ENCODE measurements at places on chromosomes 5 and 9.

- no peak for DNase-seq
These were observed 289.7 kb upstream of the DAP start for GRCh38 chr5:11050596-11051304.

DNA sequence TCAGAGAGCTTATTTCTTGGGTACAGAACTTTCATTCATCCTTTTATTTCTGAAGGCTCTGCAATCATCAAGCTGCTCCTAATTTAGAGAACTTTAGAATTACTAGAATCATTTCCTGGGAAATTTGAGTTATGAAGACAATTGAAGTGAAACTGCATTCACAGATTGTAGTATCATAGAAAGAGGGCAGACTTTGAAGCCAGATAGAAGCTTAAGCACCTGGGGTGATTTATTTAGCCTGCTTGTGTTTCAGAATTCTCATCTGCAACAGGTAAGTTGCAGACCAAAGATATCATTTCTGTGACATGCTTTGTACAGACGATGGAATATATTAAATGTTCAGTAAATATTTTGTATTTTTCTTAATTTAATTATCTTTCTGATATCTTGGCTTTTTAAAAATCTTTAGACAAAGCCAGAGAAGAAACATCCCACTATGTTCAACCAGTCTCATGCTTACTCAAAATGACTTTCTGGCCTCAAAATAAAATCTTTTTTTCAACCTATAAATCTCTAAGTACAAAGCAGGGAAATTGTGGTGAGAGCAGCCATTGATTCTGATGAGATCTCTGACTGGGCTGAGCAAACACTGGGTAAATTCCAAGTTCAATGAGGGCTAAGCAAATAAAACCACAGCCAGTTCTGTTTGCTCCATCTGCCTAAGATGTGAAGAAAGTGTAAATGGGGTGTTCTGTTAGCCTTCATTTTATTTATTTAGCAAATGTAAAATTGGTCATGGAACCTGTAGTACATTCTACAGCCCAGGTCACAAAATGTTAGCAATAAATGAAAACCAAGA, 264.7 kb upstream of the CCNG1 start:
- DNase-seq, result no peak

DNA sequence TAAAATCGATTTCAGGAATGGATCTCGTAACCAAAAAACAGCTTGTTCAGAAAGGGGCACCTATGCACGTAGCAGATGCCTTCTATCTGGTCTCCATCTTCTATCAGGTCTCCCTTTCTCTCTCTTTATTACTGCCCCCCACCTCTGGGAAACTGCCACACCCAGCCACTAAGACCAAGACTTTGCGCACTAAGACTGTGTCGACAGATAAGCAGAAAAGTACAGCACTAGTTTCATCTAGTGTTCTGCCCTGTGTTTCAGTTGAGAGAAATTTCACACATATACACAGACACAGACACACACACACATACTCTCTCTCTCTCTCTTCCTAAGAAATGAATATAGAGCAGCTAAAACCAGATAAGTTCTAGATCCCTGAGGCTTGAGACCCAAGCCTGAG, 210.1 kb upstream of the MAP3K1 start:
- DNase-seq, result no peak

DNA sequence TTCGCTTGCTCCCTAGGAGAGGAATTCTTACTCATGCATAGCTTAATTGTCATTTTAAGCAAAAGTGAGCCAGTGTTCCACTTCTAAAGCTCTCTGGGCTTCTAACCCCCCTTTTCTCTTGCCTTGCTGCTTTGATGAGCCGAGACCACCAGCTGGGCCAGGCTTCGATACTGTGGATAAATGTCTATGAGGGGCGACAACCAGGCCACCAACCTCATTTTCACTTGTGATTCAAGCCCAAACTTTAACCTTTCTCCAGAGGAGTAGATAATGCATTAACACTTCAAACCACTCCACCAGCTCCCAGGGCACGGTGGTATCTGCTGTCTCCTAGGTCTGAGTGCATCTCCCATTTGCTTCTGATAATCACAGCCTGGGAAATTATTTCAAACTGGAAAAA, 205.6 kb downstream of the PSAT1 start:
- no peak for DNase-seq

DNA sequence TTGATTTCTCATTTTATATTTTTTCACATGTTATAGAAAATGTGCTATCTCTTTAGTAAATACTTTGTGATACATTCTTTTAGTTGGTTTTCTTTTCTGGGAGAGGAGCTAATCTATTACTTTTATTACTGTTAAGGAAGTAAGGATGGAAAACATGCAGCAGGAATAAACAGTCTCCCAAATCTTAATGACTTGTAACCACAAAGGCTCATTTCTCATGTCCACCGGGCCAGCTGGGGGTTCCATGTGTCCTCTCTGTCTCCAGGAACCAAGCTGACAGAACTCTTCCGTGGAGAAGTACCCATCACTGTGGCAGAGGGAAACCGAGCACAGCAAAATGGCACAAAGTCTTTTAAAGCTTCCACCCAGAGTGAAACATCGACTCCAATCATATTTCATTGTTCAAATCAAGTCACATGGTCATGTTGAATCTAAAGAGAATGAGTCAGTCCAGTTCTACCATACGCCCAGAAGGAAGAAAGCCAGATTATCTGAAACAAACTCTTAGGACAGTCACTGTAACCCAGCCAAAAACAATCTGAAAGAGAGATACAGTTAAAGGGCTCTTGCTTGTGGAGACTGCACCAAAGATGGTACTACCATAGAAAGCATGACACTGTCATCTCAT, 97.1 kb upstream of the CDH6 start:
- no peak for DNase-seq

- no peak for DNase-seq
These were observed at the start of gene CYSRT1 for GRCh38 chr9:137224830-137225694. Gene CYSRT1, plus strand, starts transcription at chr9:137225174. Its CDS starts 448 bp downstream, at chr9:137225622.

DNA sequence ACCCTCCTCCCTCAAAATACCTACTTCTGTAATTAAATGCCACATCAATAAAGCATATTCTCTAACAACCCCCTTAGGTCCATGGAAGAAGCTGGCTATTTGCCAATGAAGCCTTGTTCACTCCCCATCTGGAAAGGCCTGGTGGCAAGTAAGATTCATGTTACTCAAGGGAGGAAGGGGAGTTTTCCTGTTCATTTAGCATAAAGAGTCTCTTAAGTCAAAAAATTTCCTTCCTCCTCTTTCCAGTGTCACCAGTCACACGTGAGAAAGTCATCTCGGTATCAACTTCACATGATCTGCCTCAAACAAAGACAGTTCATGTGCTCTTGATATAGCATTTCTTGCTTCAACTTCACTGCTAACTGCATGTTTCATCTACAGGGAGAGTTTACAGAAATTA, 32.7 kb upstream of the RIC1 start:
- DNase-seq, result no peak

DNA sequence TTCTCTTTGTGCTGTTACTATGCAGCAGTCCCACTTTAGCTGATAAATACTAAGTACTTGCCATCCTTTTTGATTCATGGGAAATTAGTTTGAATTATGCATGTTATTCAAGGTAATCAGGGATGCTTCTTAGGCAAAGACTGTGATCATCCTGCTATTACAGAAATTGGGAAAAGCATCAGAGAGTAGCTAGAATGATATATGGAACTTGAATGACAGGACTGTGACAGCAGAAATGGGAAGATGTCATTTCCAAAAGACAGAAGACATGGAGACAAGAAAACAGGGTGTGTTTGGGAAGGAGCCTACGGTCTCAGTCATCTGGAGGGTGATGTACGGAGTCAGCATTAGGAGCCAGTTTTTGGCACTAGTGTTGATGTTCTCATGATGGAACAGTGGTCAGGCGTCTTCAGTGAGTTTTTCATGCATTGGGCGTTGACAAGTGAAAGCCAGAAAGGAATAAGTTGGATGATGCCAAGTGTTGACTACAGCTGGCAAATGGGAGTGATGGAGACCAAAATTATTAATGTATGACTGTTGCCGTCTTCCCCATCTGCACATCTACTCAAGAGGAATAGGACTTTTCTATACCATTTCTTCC, 70.4 kb downstream of the TMEM167A start:
- DNase-seq, result no peak

- DNase-seq, result no peak
These were observed 29.6 kb upstream of the MLLT3 start for GRCh38 chr9:20651939-20652338.

DNA sequence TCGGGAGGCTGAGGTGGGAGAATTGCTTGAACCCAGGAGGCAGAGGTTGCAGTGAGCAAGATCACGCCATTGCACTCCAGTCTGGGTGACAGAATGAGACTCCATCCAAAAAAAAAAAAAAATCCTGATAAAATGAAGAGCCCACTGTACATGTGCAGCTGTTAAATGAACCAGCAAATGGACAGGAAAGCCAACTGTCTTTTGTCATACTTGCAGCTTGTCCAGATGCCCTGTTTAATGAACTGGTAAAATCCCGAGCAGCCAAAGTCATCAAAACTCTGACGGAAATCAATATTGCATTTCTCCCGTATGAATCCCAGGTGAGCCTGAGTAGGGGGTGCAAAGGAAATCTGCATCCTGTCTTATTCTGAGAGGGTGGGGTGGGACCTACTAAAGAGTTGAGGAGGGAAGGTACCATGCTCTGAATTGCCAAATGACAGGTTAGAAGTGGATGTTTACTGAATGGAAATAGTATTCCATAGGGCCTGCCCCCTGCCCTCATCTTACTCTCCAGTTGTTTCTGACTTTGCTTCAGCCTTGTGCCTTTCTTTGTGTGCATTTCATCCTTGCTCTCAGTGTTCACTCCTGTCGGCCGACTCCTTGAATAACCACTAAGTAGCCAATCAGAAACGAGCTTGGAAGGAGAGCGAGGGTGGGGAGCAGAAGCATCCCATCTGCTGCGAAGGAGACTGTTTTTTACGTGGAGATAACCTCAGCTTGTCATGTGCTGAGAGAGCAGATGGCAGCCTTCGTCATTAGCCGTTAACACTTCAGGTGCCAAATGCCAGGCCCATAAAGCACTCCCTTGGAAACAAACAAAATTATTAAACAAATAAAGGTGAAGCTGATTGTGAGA, 45.7 kb upstream of the CFAP157 start:
- DNase-seq, result no peak

GRCh38 chr5:136159457-136159856, 26.8 kb downstream of the SMAD5 start:
- no peak for DNase-seq

GRCh38 chr5:72028382-72028781, 78.9 kb upstream of the MAP1B start:
- no peak for DNase-seq

- DNase-seq, result no peak
These were observed 143.3 kb upstream of the LMX1B start for GRCh38 chr9:126470241-126470993.

DNA sequence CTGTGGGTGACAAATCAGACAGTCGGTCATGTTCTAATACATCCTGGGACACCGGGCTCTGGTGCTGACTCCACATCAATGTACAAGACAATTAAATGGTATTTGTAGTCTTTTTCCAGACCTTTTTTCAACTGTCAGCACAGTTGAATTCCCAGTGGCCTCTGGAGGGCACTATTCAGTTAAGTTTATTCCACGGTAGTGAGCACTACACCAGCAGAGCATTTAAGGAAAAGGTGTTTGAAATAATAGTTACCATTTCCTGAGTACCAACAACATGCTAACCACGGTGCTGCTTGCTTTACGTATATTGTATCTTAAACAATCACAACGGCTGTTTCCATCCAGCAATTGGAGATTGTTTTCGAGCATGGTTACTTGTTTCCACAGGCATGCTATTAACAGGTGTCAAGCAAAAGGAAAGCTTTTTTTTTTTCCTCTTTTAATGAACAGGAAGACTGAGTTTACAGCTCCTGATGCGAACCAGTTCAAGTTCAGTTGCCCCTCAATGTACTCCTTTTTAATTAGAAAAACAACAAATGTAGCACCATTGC, 186.7 kb downstream of the PDZD2 start:
- DNase-seq, result no peak

- DNase-seq, result no peak
These were observed 129.2 kb upstream of the PTCH1 start for GRCh38 chr9:95645992-95646391.

GRCh38 chr5:173989432-173990082, 587 bp downstream of the C5orf47 start:
- DNase-seq, result no peak

- no peak for DNase-seq
These were observed 11.6 kb downstream of the ABL1 start for GRCh38 chr9:130846487-130847305.

- DNase-seq, result no peak
These were observed 289.1 kb upstream of the ITGA1 start for GRCh38 chr5:52498607-52499006.

DNA sequence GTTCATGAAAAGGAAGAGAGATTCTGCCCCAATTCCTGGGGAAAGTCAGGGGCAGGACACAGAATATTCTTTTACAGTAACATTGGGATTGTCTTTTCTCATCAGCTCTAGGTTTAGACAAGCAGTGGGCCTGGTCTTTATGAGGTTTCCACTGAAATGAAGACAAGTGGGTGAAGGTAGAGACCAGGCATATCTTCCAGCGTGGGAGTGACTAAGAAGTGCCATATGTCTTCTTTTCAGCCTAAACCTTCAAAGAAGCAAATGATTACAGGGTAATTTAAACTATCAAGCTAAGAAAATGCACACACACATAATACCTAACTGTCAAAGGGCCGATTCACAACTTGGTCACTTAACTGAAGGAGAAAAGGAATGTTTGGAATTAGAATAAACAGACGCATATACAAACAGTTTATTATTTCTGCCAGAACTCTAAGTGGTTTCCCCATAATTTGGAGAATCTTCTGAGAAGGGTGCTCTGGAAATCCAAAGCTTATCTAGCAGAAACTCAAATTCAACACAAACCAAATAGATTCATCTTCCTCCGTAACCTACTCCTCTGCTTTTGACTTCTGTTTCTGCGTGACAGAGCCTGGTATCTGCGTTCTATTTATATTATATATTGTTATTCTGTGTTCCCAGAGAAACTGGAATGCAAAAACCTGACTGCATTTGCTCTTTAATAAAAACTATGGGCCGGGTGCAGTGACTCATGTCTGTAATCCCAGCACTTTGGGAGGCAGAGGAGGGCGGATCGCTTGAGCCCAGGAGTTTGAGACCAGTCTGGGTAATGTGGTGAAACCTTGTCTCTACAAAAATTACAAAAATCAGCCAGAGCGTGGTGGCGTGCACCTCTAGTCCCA, 22.0 kb upstream of the TEK start:
- DNase-seq, result no peak

GRCh38 chr9:131744171-131744719, 4.4 kb upstream of the RAPGEF1 start:
- no peak for DNase-seq

- DNase-seq, result no peak
These were observed 154.8 kb downstream of the GADD45G start for GRCh38 chr9:89759572-89759971.

GRCh38 chr5:37494756-37495155, 115.6 kb downstream of the WDR70 start:
- DNase-seq, result no peak

DNA sequence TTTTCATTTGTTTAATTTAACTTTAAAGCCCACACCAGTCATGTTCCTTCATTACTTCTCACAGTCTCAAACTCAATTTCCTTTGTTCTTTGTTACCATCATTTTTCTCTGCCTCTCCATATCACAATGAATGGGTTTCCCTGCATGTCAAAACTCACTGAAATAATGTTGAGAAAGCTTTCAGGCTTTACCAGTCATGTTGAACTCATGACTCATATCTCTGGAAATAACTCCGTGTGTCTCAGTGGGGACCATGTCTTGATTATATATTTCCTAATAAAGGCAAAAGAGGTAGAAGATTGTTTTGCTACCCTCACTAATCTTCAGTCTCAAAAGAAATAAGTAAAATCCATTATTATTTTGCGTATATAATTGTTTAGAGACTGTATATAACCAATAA, 231.2 kb downstream of the CHSY3 start:
- no peak for DNase-seq

GRCh38 chr9:115291841-115292240, 173.9 kb upstream of the TNC start:
- no peak for DNase-seq

GRCh38 chr9:101893661-101894646, 155.5 kb upstream of the GRIN3A start:
- no peak for DNase-seq
